ENCODE measurements at places on chromosomes 7 and 10.

DNA sequence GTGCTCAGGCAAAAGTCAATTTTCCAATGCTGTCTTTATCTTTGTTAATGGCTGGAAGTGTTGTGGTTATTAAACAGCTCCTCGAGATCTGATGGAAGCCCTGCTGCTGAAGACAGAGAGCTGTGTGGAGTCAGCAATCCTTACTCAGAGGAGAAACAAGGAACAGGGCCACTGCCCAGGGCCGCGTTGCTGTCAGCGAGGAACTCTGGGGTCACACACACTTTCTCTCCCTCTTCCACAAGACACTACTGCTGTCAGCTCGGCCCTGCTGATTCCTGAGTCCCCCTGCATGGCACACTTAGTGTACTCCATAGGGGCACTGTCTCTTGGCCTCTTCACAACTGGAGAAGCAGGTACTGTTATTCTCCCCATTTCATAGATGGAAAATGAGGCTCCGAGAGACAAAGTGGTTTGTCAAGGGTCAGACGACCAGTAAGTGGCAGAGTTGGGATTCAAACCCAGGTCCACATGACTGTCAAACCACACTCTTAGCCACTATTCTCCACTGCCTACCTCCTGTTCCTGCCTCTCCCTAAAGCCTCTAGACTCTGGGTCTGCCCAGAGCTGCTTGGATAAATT, 29.3 kb upstream of the PDCD4 start:
- no peaks in the 10 kb centered on the region for H3K27me3 ChIP-seq
- no peaks in the 10 kb centered on the region for H3K36me3 ChIP-seq
- no peak overlapping the region for H3K27ac ChIP-seq
- H3K4me1 ChIP-seq, result no peaks in the 10 kb centered on the region
- H3K4me3 ChIP-seq, result no peak overlapping the region
- peak; percentile 13 for DNase-seq

DNA sequence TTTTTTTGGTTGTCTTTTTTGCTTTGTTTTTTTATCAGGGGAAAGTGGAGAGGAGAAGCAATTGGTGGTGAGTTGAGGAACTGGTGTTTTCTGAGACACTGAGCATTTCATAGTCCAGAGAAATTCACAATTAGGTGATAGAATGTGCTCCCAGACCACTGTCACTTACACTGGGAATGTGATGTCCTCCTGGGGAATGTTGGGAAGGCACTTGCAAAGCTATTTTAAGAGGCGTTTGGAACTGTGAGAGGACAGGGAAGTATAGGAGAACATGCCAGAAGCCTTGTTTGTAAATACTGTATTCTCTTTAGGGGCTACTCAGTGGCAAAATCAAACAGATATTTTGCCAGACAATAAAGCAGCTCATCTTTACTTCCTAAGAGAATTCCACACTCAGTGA, 16.0 kb downstream of the CHRM2 start:
- DNase-seq, result no peak
- no peaks in the 10 kb centered on the region for H3K4me1 ChIP-seq
- no peaks in the 10 kb centered on the region for H3K27me3 ChIP-seq
- no peaks in the 10 kb centered on the region for H3K36me3 ChIP-seq
- no peak overlapping the region for H3K4me3 ChIP-seq
- no peak overlapping the region for H3K27ac ChIP-seq

GRCh38 chr10:75399461-75400162, 2.0 kb downstream of the ZNF503 start:
- no peaks in the 10 kb centered on the region for H3K36me3 ChIP-seq
- no peaks in the 10 kb centered on the region for H3K27me3 ChIP-seq
- H3K27ac ChIP-seq, result peak overlapping the region; percentile 97
- H3K4me3 ChIP-seq, result peak overlapping the region; percentile 82
- no peaks in the 10 kb centered on the region for H3K4me1 ChIP-seq
- DNase-seq, result peak; percentile 88

- no peak overlapping the region for H3K27ac ChIP-seq
- H3K4me3 ChIP-seq, result no peak overlapping the region
- peaks cover 9% of the 10 kb centered on the region for H3K4me1 ChIP-seq
- no peaks in the 10 kb centered on the region for H3K27me3 ChIP-seq
- no peaks in the 10 kb centered on the region for H3K36me3 ChIP-seq
Measured at GRCh38 chr7:512146-512510, 7.5 kb downstream of the PDGFA start.

GRCh38 chr10:125060826-125061556, 99.4 kb downstream of the CTBP2 start:
- H3K4me1 ChIP-seq, result peaks cover 44% of the 10 kb centered on the region
- no peaks in the 10 kb centered on the region for H3K36me3 ChIP-seq
- H3K4me3 ChIP-seq, result peak overlapping the region; percentile 4
- peak overlapping the region; percentile 99 for H3K27ac ChIP-seq
- no peaks in the 10 kb centered on the region for H3K27me3 ChIP-seq

- no peaks in the 10 kb centered on the region for H3K4me1 ChIP-seq
- no peaks in the 10 kb centered on the region for H3K27me3 ChIP-seq
- no peaks in the 10 kb centered on the region for H3K36me3 ChIP-seq
- no peak overlapping the region for H3K4me3 ChIP-seq
Measured at GRCh38 chr10:124593431-124593985, 131.9 kb downstream of the LHPP start.

- no peaks in the 10 kb centered on the region for H3K4me1 ChIP-seq
- H3K4me3 ChIP-seq, result no peak overlapping the region
- no peaks in the 10 kb centered on the region for H3K27me3 ChIP-seq
- no peak for DNase-seq
Measured at GRCh38 chr10:22631646-22632278, 82.6 kb downstream of the PIP4K2A start.

GRCh38 chr10:6833458-6834011, 253.5 kb upstream of the PRKCQ start:
- no peaks in the 10 kb centered on the region for H3K4me1 ChIP-seq
- no peaks in the 10 kb centered on the region for H3K27me3 ChIP-seq
- no peaks in the 10 kb centered on the region for H3K36me3 ChIP-seq

DNA sequence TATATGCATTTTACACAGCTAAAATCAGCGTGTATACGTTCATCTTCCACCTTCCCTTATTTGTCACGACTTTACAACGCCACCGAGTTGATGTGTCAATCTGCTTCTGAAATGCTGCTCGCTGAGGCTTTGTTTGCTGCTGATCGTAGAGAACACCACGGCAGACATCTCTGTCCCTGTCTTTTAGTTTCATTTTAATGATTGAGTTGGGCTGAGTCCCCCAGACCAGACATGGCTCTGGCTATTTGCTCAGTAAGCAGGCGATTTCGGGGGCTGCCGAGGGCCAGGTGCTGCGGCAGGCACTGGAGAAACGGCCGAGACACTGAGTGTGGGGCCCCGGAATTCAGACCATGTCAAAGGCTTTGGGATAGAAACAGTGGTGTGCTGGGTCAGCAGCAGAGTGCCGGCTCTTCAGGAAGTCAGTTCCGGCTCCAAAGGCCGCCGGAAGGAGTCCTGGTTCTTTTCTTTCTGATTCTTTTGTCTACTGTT, 5.0 kb downstream of the LRRC27 start:
- H3K27me3 ChIP-seq, result no peaks in the 10 kb centered on the region
- H3K36me3 ChIP-seq, result no peaks in the 10 kb centered on the region
- DNase-seq, result no peak
- no peaks in the 10 kb centered on the region for H3K4me1 ChIP-seq
- no peak overlapping the region for H3K27ac ChIP-seq
- peak overlapping the region; percentile 14 for H3K4me3 ChIP-seq

DNA sequence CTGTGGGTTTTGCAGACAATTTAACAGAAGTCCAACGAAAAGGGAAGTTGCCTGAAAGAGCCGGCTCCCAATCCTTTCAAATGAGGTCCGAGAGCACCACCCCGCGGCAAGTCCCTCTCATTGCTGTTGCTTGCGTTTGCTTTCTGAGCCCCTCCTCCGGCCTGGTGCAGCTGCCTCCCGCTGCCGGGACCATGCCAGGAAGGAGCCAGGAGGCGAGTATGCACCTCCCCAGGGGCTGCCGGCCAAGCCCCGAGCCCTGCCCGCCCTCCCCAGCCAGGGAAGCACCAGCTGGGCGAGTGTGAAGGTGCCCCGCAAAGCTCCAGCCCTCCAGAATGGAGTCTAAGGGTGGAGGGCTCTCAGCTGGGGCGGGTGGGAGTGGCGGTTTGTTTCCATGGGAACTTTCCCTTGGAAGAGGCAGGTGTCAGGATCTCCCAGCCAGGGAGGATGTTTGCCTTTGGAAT, 25.8 kb upstream of the PPP2R2D start:
- no peaks in the 10 kb centered on the region for H3K4me1 ChIP-seq
- no peak overlapping the region for H3K4me3 ChIP-seq
- no peaks in the 10 kb centered on the region for H3K27me3 ChIP-seq
- no peak for DNase-seq
- no peak overlapping the region for H3K27ac ChIP-seq
- no peaks in the 10 kb centered on the region for H3K36me3 ChIP-seq
